CD4-positive, alpha-beta T cell treated with Interleukin-15 for 4 hours (primary cell): ENCODE measurements at places on chromosomes 7 and 10.

GRCh38 chr7:43531700-43532099 is 51.2 kb upstream of the STK17A start:
- DNase-seq: no peak

DNA sequence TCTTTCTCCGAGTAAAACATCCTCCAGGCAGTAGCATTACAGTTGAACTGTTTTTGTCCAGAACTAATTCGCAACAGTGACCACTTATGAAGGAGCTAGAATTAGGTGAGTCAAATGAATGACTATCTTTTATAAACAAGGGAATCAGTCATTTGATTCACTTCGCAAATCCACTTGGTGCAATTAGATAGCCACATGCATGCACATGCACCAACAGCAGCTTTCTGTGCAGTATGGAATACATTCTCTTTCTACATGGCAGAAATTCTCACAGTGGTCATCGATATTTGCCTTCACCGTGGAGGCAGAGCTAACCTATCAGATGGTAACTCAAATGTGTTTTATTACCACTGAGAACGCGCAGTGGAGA is 118.8 kb downstream of the CDK6 start:
- no peak for DNase-seq

- no peak for DNase-seq
Observed at GRCh38 chr10:131963350-131963749, 18.4 kb downstream of the BNIP3 start.

GRCh38 chr10:125375210-125375609 is 214.8 kb upstream of the CTBP2 start:
- no peak for DNase-seq

DNA sequence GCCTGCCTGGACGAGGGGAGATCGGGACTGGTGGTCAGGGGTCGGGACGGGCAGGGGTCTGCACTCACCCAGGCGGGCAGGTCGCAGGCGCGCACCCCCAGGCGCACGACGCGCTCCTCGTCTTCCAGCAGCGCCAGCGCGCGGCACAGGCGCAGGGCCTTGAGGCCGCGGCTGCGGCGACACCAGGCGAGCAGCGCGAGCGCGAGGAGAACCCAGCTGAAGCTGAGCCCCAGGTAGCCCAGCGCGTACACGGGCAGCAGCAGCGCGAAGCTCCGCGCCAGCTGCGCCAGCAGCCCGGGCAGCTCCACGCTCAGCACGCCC is 328 bp downstream of the ESYT2 start:
- peak; percentile 64 for DNase-seq

- no peak for DNase-seq
Observed at GRCh38 chr10:83764666-83765065, 374.6 kb upstream of the GHITM start.

DNA sequence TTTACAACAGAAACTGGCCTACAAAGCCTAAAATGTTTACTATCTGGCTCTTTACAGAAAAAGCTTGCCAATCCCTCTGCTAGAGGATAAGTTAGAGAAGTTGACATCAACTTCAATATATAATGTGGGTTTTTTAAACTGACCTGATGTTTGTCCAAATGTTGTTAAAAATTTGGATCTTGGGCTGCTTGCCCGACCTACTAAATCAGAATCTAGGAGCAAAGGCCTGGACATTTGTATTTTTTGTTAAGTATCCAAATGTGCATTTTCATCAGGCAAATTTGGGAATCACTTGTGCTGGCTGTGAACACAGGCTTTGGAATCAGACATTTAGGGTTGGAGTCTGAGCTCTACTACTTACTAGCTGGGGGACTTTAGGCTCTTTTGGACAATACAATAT is 252.7 kb upstream of the CSTF2T start:
- no peak for DNase-seq
